DMS79 (cell line): ENCODE measurements at places on chromosomes 13 and 19.

GRCh38 chr19:39111593-39112199 lies 13.9 kb upstream of the PAK4 start:
- DNase-seq, result no peak

DNA sequence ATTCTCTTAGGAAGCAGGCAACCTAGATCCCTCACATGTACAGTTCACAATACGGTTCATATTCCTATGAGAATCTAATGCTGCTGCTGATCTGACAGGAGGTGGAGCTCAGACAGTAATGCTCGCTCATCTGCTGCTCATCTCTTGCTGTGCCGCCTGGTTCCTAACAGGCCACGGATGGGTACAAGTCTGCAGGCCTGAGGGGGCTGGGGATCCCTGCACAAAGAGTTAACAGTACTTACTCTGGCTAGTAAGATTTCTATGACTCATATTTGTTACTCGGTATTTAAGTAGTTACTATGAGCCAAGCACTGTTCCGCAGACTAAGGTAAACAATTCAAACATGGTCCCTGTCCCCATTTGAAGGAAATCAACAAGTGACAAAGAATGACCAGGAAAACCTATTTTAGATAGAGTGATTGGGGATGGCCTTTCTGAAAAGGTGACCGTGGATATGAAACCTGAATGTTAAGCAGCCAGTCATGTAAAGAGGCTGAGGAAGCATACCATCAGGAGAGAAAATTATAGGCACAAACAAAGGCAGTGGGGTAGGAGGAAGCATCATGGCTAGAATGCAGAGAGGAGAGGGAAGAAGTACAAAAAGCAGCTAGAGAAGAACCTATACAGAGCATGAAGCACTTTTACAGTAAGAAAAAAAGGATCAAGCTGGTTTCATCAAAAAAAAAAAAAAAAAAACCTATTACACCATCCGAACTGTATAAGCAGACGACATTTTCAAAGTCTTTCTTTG lies 20.6 kb upstream of the WBP4 start:
- DNase-seq, result no peak

DNA sequence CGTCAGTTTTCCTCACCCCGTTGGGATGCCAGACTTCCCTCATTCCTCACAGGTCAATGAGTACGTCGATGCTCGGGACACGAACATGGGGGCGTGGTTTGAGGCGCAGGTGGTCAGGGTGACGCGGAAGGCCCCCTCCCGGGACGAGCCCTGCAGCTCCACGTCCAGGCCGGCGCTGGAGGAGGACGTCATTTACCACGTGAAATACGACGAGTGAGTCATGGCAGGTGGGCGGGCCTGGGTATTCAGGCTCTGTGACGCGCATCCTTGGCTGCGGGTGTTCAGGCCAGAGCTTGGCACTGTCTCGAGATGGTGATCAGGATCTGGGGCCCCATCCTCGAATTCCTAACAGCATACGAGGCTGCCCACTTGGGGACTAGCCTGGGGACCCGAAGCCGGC lies 21.4 kb downstream of the UHRF1 start:
- DNase-seq, result no peak

GRCh38 chr19:49591731-49592485 lies 926 bp downstream of the PRR12 start:
- DNase-seq, result no peak

GRCh38 chr19:12912571-12912970 lies 6.5 kb downstream of the SYCE2 start:
- DNase-seq, result peak; percentile 99
